Posterior cingulate gyrus (tissue), 11 donors: ENCODE measurements at places on chromosomes 1 and 21.

DNA sequence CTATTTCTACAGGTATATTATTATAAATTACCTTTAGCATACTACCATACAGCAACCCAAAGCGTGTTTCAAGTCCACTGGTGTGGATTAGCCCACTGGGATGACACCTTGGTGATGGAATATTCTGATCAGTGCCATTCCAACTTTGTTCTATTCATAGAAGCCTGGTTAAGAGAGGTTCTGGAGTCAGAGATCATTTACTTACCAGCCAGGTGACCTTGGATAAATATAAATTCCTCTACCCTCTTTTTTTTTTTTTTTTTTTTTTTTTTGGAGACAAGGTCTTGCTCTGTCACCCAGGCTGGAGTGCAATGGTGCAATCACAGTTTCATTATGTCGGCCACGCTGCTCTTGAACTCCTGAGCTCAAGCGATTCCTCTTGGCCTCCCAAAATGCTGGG lies at the start of gene SPATA45:
Gene SPATA45, minus strand, starts transcription at position 101 of the 400 bp plus-strand sequence. CDS start 11,500 bp downstream, outside the sequence.
- DNase-seq: no peak

GRCh38 chr1:37795340-37796125 lies 1.9 kb downstream of the MANEAL start:
- DNase-seq: no peak

DNA sequence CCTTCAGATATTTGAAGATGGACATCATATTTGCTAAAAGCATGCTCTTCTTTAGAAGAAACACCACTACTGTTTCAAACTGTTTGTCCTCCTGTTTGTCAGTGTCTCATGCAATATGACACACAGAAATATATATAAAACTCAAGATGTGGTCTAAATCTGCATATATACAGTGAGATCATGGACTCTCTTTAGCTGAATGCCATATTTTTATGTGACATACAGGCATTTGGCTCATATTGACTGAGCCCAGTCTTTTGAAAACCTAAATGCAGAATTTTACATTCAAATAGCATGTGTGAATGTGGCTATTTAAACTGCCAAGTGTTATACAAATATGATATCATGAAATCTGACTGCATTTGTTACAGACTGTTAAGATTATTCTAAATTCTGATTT lies 18.4 kb downstream of the GDAP2 start:
- DNase-seq: no peak

DNA sequence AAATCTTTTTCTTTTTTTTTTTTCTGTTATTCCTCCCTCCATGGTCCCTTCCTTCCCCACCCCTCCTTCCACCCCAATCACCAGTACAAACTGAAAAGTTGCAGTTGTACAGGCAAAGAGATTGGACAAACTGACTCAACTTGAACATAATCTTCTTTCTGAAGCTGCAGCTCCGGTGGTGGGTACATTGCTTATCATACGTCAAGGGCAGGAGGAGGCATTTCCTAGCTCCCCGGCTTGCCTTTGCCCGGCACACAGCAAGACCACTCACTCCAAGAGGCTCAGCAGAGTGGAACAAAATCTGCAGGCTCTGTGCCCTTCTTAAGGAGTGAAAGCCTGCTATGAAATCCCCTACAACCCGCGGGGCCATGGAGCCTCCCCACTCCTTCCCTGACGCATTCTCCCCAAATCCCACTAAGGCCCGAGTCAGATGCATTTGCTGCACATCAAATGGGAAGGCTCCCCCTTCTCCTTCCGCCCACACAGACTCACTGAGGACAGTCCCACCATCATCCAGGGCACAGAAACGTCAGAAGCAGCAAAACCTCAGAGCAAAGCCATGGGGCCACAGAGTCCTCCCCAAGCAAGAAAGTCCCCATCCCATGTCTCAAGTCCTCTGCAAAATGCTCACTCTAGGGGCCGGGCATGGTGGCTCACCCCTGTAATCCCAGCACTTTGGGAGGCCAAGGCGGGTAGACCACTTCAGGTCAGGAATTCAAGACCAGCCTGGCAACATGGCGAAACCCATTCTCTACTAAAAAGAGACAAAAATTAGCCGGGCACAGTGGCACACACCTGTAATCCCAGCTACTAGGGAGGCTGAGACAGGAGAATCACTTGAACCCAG lies 45.9 kb downstream of the SYF2 start:
- no peak for DNase-seq

GRCh38 chr1:213457186-213457585 lies 406.1 kb downstream of the RPS6KC1 start:
- no peak for DNase-seq

DNA sequence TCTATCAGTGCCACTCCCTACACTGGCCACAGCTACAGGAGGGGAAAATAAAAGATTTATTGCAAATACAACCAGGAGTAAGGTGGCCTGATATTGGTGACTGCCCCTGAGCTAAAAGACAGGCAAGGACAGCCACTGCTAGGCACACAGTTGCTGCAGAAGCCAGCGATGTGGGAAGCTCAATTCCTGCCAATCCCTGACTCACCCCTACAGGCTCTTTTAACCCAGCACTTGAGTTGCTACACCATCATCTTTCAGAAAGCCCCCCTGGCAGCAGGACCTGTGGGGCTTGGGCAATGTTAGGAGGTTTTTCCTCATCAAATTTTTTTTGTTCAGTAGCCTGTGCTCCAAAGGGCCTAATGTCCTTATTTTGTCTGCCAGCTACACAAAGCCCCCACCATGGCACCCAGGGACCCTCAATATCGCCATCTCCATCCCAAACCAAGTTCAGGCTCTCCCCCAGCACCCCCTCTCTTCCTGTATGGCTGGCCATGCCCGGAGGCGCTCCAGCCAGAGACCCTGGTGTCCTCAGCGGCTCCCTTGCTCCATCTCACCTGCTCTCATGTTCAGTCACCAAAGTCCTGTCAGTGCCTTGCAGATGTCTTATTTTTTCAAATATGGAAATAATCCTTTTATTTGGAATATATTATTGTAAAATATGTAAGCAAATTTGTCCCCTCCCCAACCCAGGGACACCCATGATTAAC lies 13.4 kb downstream of the CLEC20A start:
- DNase-seq: no peak

DNA sequence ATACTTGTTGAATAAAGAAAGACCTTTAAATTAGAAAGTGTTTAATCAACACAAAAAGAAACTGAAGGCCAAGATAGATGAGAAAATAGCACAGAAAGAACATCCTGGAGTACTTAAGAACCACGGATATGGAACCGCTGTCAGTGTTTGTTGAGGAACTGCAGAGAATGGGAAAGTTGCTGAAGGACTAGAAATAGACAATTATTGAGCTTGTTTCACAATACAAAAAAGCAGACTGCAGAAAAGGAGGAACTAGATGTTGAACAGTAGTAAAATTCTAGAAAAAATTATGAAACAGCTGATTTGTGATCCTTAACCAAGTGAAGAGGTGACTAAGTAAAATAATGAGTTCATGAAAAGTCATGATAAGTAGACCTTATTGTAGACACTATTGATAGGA lies 29.7 kb downstream of the MYSM1 start:
- no peak for DNase-seq

DNA sequence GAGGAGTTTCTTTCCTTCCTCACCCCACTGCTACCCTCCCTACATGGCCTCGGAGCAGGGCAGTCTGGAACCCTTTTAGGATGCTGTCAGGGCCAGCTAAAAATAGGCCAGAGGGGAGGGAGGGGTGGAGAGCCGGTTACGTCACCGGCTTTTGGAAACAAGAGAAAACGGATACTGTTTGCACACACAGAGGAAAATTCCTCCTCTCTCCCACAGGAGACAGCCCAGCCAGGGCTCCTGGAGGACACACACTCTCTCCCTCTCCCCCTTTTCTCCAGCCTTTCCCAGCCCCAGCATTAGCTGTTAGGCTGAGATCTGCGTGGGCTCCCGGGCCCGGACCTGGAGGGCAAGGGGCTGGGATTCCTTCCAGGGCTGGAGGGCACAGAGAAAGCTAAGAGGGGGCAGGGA lies 20.0 kb upstream of the ALDH4A1 start:
- peak; percentile 60 for DNase-seq

GRCh38 chr21:45546636-45547544 lies 4.7 kb upstream of the SLC19A1 start:
- DNase-seq: no peak

DNA sequence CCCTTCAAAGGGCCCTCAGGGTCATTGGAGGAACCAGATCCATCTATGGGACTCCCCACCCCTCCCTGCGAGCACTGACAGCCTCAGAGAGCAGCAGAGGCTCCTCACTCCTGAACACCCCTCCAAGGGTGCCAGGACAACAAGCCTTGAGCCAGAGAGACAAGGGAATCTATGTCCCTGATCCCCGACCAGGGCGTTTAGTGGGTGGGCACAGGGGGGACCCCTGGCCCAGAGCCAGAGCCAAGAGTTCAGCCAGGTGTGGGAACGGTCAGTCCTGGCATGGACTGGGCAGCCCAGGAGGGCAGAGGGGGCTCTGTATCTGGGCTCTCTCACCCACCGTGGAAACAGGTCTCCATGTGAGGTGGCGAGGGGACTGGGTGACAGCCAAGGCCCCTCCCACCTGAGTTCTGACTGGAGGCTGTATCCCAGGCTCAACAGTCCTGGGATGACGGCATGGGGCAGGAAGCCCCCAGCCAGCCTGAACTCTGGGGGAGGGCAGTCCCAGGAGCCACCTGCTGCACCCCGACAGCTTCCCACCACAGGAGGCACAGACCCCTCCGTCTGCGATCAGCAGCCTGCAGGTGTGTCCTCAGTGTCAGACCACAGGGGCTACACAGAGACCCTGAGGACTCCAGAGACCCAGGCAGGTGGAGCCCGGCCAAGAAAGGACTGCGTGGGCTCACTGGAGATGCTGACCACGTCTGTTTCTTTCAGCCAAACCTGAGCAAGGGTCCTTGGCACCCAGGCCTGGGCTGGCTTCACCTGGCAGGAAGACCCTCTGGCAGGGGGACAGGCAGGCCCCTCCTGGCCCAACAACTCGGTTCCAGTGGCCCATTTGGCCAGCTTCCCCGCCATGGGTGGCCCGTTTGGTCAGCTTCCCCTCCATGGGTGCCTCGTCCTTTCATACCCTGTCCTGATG lies 11.2 kb upstream of the SRARP start:
- peak; percentile 53 for DNase-seq

DNA sequence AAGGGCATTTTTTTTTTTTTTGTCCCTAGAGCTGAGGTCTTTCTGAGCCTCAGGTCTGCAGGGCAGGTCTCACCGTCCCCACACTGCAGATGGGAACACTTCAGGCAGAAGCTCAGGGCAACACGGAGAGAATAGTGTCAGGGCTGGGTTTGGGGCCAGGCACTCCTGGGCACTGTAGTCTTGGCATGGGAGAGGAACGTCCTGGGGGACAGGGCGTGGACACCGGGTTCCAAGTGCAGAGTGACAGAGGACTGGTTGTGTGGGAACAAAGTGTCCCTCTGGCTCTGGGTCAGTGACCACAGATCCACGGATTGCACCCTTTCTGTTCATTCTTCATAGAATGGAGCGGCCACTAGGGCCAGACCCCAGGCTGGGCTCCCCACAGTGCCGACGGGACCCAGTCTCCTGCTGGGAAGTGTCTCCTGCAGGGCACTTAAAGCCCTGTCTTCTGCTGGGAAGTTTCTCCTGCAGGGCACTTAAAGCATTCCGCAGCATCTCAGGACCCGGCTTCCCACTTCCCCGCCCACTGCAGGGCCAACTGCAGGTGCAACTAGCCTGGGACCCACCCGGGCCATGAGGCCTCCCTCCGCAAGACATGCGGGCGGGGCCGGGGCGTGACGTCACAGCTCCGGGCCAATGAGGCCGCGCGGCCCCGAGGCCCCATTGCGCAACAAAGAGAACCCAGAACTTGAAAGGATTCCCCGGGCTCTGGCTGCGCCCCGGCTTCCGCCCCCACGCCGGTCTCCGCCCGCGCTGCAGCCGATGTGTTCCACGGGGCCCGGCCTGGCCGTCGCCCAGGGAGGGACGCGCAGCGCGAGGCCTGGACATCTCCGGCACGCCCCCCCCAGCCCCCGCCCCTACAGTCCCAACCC lies 1.2 kb downstream of the GPR153 start:
- peak; percentile 42 for DNase-seq

- DNase-seq: no peak
Observed at GRCh38 chr21:43211072-43211759, 42.4 kb downstream of the CRYAA start.

GRCh38 chr1:219697682-219698081 lies 84.8 kb upstream of the ZC3H11B start:
- no peak for DNase-seq

DNA sequence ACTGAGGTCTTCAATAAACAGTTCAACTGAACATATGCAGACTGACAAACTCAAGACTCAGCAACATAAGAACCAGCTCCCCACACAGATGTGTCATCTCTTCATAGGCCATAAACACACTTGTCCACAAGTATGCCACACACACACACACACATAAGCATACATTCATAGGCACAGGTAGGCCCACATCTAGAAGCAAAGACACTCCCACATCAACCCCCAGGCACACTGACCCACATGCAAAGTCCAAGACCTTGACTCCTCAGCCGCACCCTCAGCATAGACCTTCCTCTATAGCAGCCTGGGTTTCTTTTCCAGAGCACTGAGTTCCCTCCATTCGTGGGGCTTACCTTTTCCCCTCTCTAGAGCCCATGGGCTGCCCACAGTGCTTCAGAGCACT lies 1.4 kb downstream of the LAD1 start:
- DNase-seq: no peak

DNA sequence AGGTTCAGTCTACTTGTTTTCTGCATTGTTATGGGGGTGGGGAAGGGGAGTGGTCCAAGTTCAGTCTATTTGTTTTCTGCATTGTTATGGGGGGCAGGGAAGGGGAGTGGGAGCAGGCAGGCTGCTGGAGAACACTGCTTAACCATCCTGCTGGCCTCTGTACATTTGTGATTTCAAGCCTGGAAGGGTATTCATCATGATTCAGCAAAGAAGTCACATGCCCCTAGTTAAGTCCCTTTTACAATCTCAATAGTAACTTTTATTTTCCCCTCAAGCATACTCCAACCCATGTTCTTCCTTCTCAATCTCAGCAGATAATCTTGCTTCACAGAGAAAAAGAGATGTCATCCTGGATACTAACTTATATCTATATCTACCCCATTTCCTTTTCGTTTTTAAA lies 7.9 kb downstream of the LYST start:
- DNase-seq: no peak

GRCh38 chr1:230365723-230366307 lies 60.3 kb downstream of the PGBD5 start:
- DNase-seq: no peak
